ENCODE measurements at places on chromosomes 6 and 20.

DNA sequence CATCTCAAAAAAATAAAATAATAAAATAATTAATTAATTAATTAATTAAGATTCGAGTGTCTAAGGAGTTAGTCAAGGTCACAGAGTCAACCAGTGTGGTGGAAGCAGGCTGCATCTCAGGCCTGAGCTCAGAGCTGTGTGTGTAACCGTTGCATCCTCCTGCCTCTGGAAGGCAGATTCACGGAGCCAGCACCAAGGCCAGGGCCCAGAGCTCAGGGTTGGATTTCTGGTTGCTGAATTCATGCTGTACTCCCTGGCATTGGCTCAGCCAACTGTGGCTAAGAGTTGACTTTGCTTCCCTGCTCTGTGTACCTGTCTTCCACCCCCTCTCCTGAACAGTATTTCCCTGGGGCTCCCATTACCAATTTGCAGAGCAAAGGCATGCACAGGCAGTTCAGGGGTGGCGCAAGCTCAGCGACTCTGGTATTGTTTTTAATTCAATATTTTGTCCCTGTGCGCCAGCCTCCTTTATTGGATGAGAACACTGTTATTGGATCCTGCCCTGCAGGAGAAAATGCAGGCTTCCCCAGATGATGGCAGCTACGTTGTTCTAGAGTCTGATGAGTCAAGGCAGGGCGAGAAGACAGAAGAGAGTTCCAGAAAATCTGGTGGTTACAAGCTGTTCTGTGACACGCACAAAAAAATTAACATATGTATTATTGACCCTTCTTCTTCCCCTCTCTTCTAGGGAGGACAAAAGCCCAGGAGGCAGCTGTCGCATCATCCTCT, 12.3 kb upstream of the CTNNBL1 start:
- DNase-seq: no peak

DNA sequence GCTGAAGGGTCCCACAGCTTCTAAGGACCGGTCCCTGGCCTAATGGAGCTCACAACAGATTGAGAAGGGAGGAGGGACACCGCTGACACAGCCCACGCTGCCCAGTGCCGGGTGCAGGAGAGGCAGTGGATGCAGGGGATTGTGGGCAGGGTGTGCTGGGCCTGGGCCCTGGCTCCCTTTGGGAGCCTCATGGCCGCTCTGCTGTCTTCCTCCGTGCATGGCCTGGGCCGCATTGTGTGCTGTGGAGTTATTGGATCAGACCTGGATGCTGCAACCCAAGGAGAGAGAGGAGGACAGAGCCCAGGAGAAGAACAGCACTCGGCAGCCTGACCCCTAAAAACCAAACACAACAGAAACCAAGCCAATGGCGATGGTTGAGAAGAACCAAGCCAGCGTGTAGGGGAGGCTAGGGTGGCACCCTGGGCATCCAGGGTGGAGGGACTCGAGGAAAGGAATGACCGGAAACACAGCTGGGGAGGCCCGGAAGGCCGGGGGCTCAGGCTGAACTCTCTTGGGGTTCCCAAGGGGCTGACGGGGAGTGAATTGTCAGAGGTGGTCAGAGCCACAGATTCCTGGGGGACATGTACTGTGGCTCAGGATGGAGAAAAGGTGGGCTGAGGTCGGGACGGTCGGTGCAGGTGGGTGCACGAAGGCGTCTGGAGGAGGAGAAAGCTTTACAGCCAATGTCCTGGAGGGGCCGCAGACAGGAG, 41.0 kb downstream of the ERMARD start:
- DNase-seq: no peak

GRCh38 chr20:19015351-19016139, 196.9 kb upstream of the SLC24A3 start:
- DNase-seq: no peak

GRCh38 chr6:133432021-133432989, 191.1 kb downstream of the EYA4 start:
- DNase-seq: no peak

DNA sequence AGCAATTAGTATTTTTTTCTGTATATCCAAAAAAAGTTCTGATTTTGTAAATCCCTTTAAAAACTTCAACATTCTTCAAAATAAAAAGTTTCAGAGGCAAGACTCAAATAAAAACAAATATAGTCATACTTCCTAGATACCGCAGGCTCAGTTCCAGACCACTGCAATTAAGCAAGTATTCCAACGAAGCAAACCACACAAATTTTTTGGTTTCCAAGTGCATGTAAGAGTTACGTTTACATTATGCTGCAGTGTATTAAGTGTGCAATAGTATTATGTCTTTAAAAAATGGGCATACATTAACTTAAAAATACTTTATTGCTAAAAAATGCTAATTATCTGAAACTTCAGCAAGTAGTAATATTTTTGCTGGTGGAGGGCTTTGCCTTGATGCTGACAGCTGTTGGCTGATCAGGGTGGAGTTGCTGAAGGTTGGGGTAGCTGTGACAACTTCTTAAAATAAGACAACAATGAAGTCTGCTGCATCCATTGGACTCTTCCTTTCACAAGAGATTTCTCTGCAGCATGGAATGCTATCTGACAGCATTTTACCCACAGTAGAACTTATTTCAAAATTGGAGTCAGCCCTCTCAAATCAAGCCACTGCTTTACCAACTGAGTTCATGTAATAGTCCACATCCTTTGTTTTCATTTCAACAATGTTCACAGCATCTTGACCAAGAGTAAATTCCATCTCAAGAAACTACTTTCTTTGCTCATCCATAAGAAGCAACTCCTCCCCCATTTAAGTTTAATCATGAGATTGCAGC, 46.0 kb downstream of the PHIP start:
- DNase-seq: no peak

Data from hematopoietic multipotent progenitor cell treated with erythropoietin and hydrocortisone succinate and interleukin-3 and kit ligand, for 8 days (in vitro differentiated cells).